ENCODE measurements at places on chromosomes 7 and 10.

GRCh38 chr7:27546610-27547009 lies 116.1 kb downstream of the HIBADH start:
- DNase-seq = no peak

GRCh38 chr7:73517241-73517995 lies 4.7 kb downstream of the BAZ1B start:
- DNase-seq = peak; percentile 54

- DNase-seq = no peak
Observed at GRCh38 chr7:98224701-98225181, 13.5 kb downstream of the BHLHA15 start.

DNA sequence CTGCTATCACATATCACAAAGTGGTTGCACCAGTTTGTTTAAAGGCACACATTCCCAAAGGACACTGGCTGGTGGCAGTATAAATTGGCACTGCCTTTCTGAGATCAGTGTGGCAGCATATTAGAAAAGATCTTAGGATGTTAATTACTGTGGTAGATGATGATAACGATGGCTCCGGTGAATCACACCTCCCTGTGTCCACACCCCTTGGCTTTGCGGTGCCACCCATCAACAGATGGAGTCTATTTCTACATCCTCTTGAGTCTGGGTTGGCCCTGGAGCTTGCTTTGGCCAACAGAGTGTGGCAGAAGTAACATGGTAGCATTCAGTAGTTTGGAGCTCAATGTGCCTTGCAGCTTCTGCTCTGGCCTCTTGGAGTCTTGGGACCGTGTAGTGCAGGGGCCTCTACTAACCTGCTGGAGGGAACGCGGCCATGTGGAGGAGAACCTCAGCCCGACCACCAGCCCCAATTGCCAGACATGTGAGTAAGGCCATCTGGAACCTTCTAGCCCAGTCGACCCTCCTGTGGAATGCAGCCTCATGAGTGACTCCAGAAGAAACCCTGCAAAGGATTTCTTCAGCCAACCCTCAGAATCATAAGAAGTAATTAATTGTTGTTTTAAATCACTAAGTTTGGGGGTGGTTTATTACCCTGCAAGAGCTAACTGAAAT lies 27.2 kb upstream of the PLEKHA1 start:
- DNase-seq = no peak

- no peak for DNase-seq
Observed at GRCh38 chr10:28467615-28468014, 65.3 kb upstream of the WAC start.

Data from mesendoderm (in vitro differentiated cells).